ENCODE measurements at places on chromosomes 6 and 20.

GRCh38 chr6:79913369-79913768 lies 34.0 kb downstream of the ELOVL4 start:
- ATAC-seq, result peak; percentile 48

DNA sequence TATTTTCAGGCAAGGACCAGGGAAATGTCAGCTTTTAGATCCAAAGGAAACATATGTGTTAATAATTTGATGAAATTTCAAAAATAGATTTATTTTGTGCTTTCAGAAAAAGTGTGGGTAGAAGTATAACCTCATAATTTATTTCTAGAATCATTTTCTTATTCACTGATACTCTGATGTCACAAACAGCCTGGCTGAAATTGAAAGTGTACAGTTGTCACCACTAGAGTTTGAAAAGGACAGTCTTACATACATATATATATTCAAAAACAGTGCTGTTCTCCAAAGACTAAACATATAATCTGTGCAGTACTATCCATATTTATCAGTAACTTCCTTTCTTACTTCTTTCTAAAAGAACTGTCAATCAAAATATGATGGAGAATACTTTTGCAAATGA lies 254.4 kb upstream of the KCNQ5 start:
- no peak for ATAC-seq

GRCh38 chr6:159726255-159726917 lies 920 bp upstream of the WTAP start:
- ATAC-seq, result no peak

- ATAC-seq, result peak; percentile 89
Measured at GRCh38 chr6:33744001-33744848, 2.5 kb downstream of the IP6K3 start.

- ATAC-seq, result peak; percentile 54
Measured at GRCh38 chr6:53910834-53911233, 116.0 kb downstream of the LRRC1 start.

GRCh38 chr6:133083248-133083967 lies 157.7 kb upstream of the EYA4 start:
- ATAC-seq, result no peak

DNA sequence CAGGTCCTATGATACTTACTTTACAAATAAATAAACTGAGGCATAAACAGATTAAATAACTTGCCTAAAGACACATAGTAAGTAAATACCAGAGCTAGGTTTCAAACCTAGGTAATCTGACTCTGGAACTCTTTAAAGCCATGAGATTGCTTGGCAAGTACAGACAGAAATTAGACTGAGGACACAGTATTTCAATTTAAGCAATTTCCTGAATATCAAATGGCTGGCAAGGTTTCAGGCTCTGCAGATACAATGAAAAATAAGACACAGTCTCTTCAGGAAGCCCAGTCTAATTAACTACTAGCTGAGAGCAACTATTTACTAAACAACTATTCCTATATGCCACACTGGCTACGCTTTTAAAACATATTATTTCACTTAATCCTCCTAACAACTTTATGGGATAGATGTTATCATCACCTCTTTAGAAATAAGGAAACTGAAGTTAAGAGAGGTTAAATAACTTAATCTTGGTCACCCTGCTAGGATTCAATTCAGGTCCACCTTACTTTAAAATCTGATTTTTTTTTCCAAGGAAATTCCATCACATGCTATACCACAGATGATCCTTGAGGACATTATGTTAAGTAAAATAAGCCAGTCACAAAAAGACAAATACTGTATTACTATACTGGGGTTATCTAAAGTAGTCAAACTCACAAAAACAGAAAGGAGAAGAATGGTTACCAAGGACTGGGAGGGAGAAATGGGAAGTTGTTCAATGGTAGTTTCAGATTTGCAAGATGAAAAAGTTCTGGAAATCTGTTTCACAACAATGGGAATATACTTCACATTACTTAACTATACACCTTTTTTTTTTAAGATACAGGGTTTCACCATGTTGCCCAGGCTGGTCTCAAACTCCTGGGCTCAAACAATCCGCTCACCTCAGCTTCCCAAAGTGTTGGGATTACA lies 4.1 kb downstream of the TRPC4AP start:
- no peak for ATAC-seq

DNA sequence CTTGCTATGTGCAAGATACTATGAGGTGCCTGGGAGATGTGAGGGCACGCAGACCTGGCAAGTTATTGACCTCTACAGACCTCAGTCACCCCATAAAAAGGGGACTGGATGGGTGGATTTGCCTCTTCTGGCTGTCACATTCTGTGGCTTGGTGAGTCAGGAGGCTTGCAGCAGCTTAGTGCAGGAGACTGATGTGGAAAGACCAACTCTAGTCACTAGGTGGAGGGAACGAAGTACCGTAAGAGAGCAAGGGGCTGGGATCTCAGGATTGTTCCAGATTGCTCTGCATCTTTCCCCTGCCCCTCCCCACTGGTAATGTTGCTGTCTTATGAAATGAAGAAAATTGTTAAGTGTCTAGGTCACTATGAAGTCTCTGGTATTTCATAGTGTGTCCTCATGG lies 3.3 kb downstream of the MAPRE1 start:
- ATAC-seq, result no peak

- ATAC-seq, result peak; percentile 49
Measured at GRCh38 chr20:6053776-6054688, at the start of gene LRRN4. LRRN4 (minus strand) TSS chr20:6054060; CDS start chr20:6052799, 1,261 bp downstream.

DNA sequence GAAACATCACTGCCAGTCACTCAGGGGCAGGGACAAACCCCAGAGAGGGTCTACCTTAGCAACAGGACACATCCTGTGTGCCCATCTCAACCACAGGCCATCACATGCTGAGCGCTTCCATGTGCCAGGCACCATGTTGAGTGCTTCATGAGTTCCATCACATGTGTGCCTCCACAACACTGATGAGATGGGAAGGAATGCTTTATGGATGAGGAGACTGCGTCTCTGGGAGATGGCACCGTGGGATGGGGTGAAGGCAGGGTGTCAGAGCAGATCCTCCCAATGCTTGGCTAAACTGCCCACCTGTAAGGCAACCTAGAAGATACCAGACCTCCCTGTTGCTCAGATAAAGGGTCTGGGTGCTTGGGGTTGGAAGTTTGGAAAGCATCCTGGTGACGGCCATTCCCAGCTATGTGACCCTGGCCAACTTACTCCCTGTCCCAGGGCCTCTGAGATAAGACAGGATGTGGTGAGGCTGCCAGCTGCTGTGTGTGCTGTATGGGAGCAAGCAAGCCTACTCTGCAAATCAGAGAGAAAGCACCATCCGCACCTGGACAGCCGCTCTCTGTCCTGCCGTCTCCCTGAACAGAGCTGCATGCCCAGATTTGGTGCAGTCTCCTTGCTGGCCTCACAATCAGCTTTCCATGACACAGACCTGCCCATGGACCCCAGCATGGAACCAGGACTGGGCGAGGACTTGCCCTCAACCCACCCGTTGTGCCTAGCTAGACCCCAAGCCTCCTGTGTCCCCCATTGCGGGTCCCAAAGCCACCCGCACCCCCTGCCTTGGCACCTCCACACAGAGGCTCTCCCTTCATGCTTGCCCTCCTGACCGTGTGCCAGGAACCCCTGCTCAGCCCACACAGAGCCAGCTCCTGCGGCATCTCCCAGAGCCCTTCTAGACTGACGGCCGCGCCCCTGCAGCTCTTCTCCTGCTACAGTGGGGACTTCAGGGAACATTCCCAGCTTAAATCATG lies 143.7 kb downstream of the SYNDIG1 start:
- no peak for ATAC-seq

GRCh38 chr6:30071858-30072257 lies 3.7 kb downstream of the RNF39 start:
- no peak for ATAC-seq
